Stimulated activated CD8-positive, alpha-beta memory T cell treated with anti-CD3 and anti-CD28 coated beads, Interleukin-4, amount 100 ng/mL, for 1 hour (primary cell): ENCODE measurements at places on chromosomes 7 and 10.
A peak's percentile ranks its signal among the peaks of the same experiment; 100 is the strongest.

- DNase-seq: no peak
Measured at GRCh38 chr10:70497120-70497545, 18.6 kb downstream of the PALD1 start.

GRCh38 chr10:102230861-102231356 lies 4.8 kb downstream of the ELOVL3 start:
- DNase-seq: peak; percentile 24

DNA sequence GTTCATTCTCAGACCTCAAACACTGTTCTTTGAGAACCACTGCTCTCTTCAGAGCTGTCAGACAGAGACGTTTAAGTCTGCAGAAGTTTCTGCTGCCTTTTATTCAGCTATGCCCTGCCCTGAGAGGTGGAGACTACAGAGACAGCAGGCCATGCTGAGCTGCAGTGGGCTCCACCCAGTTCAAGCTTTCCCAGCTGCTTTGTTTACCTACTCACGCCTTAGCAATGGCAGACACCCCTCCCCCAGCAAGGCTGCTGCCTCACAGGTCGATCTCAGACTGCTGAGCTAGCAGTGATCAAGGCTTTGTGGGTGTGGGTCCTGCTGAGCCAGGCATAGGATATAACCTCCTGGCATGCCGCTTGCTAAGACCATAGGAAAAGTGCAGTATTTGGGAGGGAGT lies 80.5 kb upstream of the CYP2C9 start:
- DNase-seq: no peak

DNA sequence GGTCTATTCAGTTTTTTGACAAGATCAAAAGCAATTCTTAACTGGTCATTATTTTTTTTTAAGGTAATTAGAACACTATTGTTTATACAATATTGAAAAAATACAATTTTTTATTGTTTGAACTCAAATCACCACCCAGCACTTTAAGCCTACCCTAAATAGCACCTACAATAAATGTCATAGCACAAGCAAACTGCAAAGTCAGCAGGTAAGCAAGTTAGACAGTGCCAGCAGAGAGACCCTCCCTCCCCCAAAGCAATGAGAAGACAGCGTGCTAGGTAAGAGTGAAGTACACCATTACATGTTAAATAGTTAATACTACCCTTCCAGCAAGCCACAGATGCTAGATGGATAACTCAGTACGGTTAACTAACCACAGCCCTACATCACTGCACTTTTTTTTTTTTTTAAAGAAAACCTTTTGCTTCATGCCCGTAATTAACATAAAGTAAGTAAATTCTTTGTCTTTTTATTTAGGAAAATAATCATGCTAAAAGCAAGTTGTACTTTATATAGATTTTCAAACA lies 120.0 kb downstream of the UBE2H start:
- DNase-seq: no peak
